ENCODE measurements at places on chromosomes 16 and 17. TPM values are rescaled to one million over a fixed set of nuclear protein-coding genes. Genes with fewer than 3 reads are reported as not detected.
A peak's percentile ranks its signal among the peaks of the same experiment; 100 is the strongest.

Gene BIRC5
- total RNA-seq: 58.5 TPM

Gene ITGAD
- total RNA-seq: not detected

Gene EFCAB13
- total RNA-seq: 21.5 TPM

DNA sequence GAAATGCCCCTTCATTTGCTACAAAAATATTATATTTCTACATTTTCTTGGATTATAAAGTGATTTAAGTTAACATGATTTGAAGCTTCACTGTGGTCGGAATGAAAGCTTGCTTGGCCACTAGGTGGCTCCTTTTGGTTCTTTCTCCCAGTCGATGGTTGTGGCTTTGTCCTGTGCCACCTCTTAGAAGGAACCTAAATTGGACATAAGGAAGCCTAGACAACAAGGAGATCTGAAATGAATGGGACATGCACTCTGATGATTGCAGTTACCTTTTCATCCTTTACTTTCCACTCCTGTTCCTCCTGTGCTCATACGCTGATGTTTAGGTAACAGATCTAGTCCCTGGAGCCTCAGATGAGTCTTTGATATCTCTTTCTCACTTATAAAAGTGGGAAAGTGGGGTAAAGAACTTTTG, 39.2 kb downstream of the FTO start:
- DNase-seq: peak; percentile 54
- H3K27me3 ChIP-seq: no peaks in the 10 kb centered on the region
- H3K4me1 ChIP-seq: peaks cover 65% of the 10 kb centered on the region
- no peak overlapping the region for H3K27ac ChIP-seq
- H3K36me3 ChIP-seq: peaks cover 13% of the 10 kb centered on the region
- no peak overlapping the region for H3K4me3 ChIP-seq

DNA sequence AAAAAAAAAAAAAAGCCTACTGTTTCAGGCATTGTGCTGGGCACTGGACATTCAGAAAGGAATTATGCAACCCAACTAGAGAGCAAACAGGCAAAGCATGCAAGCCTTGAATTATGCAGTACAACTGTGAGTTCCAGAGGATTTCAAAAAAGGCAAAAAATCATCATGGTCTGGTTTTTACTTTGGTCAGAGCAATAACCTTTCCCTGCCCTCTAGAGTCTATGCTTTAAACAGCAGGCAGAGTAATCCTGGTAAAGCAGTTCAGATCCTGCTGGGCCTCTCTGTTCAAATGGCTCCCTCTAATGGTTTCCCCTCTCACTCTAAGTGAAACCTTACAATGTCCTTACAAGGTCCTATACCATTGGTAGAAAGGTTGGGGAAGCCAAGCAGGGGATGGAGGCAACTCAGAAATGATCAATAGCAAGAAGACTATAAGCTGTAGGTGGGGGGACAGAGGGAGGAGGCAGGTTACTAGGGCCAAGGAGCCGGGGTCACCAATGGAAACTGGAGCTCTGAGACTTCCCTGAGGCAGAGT, 4.6 kb upstream of the TAF15 start:
- peaks cover 29% of the 10 kb centered on the region for H3K27me3 ChIP-seq
- DNase-seq: peak; percentile 64
- no peak overlapping the region for H3K4me3 ChIP-seq
- H3K4me1 ChIP-seq: peaks cover 27% of the 10 kb centered on the region
- H3K27ac ChIP-seq: no peak overlapping the region

- no peak for DNase-seq
- no peaks in the 10 kb centered on the region for H3K4me1 ChIP-seq
- H3K4me3 ChIP-seq: no peak overlapping the region
- H3K27ac ChIP-seq: no peak overlapping the region
- H3K36me3 ChIP-seq: peaks cover 37% of the 10 kb centered on the region
These were observed 27.7 kb downstream of the MNT start for GRCh38 chr17:2373179-2373578.

GRCh38 chr16:55189682-55190636, 134.0 kb upstream of the IRX6 start:
- DNase-seq: no peak
- H3K36me3 ChIP-seq: no peaks in the 10 kb centered on the region
- H3K4me3 ChIP-seq: no peak overlapping the region

- no peaks in the 10 kb centered on the region for H3K27me3 ChIP-seq
- H3K4me3 ChIP-seq: no peak overlapping the region
- H3K4me1 ChIP-seq: peaks cover 9% of the 10 kb centered on the region
These were observed 64.5 kb downstream of the NUP88 start for GRCh38 chr17:5354886-5355415.

- DNase-seq: no peak
- no peak overlapping the region for H3K27ac ChIP-seq
- H3K36me3 ChIP-seq: no peaks in the 10 kb centered on the region
- H3K27me3 ChIP-seq: no peaks in the 10 kb centered on the region
These were observed 55.5 kb downstream of the HS3ST4 start for GRCh38 chr16:25747160-25747758.

GRCh38 chr16:27700304-27700995, 150.5 kb downstream of the KATNIP start:
- no peaks in the 10 kb centered on the region for H3K36me3 ChIP-seq
- no peaks in the 10 kb centered on the region for H3K4me1 ChIP-seq

All from Calu3 (cell line).